ENCODE measurements at places on chromosomes 6 and 20.

GRCh38 chr20:63708301-63709148 is 686 bp downstream of the ZGPAT start:
- no peak for DNase-seq

- DNase-seq: no peak
Measured at GRCh38 chr6:129314575-129314974, 395.4 kb downstream of the ARHGAP18 start.

GRCh38 chr20:37202267-37202943 is 23.1 kb upstream of the MROH8 start:
- no peak for DNase-seq

GRCh38 chr20:35206802-35207201 is 19.7 kb upstream of the MMP24 start:
- DNase-seq: no peak

GRCh38 chr6:162670345-162670744 is 57.2 kb downstream of the PRKN start:
- DNase-seq: no peak

DNA sequence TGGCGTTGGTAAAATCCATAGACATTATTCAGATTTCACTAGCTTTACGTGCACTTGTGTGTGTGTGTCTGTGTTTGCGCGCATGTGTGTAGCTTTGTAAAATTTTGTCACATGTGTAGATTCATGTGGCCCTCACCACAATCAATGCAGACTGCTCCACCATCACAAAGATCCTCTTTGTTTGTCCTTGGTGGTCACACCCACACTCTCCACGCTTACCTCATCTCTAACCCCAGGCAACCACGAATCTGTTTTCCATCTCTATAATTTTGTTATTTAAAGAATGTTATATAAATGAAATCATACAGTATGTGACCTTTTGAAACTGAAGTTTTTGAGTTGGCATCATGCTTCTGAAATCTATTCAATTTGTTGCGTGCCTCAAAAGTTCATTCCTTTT is 58.5 kb downstream of the GRM1 start:
- no peak for DNase-seq

DNA sequence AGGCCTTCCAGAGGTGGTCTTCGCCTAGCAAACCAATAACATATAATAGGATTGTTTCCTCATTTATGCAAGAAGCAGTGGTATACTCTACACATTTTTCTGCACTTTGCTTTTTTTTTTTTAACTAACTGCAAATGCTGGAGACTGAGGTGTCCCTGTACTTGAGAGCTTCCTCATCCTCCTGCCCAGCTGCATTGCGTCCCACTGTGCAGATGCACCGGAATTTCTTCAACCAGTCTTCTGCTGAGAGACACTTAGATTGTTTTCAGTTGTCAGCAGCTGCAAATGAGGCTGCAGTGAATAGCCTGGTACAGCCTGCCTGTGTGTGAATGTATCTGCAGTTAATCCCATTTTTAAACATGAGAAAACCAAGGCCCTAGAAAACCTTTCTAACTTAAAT is 11.5 kb downstream of the FGD2 start:
- no peak for DNase-seq

- DNase-seq: no peak
Measured at GRCh38 chr6:113782636-113783035, 74.5 kb upstream of the MARCKS start.

DNA sequence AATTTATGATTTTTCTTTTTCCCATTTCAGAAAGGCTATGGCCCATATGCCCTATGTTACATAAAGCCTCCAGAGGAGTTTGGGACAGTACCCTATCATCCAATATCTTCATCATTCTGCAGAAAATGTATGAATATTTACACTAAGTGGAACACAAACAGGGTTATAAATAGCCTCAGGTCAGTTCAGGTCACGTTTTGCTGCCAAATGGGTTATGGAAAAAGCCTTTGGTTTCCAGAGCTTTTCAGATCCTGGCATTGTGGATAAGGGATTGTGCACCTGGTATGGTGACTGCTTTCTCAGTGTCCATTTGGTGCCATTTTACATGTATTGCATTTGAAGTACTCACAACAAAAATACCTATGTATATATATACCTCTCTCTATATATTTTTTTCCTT is 29.4 kb downstream of the UTRN start:
- no peak for DNase-seq

DNA sequence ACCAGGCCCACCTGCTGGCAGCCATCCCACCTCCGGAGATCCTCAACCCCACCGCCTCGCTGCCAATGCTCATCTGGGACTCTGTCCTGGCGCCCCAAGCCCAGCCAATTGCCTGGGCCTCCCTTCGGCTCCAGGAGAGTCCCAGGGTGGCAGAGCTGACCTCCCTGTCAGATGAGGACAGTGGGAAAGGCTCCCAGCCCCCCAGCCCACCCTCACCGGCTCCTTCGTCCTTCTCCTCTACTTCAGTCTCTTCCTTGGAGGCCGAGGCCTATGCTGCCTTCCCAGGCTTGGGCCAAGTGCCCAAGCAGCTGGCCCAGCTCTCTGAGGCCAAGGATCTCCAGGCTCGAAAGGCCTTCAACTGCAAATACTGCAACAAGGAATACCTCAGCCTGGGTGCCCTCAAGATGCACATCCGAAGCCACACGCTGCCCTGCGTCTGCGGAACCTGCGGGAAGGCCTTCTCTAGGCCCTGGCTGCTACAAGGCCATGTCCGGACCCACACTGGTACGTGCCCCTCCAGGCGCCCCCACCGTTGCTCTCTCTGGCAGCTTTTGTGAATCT is 1.1 kb downstream of the SNAI1 start:
- no peak for DNase-seq

GRCh38 chr6:2502998-2503674 is 247.6 kb downstream of the MYLK4 start:
- DNase-seq: no peak

GRCh38 chr6:130900913-130901312 is 73.7 kb downstream of the SMLR1 start:
- no peak for DNase-seq

DNA sequence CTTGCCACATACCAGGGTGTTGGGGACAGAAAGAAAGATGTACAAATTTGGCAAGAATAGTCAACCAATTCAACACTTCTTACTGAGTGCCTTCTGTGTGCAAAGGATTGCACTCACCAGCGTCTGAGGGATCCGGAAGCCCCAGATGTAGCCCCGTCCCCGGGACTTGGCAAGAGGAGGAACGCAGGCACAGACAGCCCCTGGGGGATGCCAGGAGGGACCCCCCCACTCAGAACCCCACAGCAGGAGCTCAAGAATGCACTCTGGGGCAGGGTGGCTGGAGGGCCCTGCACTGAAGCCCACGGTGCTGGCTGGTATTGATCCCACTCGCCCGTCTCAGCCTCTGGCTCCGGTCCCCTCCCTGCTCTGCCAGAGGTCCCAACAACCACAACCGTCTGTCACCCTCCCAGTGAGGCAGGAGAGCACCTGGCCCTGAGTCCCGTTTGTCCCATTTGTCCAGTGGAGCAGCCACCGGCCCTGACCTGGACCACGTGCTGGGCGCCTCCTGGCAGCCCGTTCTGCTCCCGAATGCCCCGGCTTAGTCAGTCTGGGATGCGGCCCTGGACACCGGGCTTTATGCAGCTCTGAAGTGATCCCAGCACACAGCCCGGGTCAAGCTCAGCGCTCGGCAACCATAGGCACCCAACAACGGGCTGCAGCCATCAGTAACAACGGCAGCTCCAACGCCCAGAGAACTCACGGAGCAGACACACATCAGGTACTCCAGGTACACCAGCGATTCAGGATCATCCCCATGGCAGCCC is 128.7 kb downstream of the DLL1 start:
- no peak for DNase-seq

DNA sequence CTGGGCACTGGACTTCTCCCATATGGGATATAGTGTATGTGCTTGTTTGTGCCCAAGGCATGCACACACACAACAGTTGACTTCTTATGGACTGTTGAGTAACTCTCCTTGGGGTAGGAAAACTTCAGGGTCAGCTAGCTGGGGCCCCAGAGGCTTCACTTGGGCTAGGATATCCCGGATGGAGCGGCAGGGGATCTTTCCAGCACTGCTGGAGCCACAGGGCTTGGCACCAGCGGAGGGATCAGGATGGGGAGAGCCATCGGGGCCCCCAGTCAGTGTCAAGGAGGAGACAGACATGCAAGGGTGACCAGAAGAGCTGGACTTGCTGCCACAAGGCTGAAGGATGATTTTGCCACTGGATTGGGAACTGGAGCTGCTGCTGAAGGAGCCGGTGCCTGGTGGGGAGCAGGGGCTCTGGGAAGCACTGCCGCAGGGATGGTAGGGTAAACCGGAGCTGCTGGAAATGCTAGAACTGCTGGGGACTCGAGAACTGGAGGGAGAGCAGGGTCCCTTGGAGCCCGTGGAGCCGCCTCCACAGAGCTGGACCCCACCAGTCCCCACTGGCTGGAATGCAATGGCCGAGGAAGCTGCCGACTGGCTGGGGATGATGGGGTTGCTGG is 1.5 kb downstream of the PSORS1C1 start:
- no peak for DNase-seq

DNA sequence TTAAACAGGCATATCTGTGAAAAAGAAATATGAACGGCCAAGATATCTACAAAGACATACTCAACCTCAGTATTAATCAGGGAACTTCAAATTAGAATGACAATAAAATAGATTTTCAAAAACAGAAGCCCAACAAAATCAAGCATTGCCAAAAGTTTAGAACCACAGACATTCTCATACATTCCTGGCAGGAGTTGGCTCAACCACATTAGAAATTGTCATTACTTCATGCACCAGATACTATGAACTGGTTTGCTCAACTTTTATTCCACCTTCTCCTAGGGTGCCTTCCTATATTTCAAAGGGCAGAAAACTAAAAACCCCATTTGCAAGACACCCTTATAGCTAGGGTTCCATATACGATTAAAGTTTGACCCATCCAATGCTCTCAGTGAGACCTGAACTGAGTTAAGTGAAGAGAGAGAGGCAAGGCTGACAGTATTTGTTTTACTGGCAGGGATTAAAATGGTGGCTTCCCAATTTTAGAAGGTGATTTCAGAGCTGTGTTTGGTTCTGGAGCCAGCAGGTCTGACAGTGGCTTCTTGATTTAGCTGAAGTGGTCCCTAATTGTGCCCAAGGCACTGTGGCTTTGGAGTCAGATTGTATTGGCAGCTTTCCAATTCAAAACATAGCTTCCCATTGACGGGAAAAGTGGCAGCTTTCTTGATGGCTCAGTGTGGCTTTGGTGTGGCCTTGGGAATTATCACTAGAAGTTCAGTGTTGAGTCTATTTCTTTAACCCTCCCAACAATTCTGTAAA is 77.1 kb upstream of the CDYL start:
- DNase-seq: no peak

DNA sequence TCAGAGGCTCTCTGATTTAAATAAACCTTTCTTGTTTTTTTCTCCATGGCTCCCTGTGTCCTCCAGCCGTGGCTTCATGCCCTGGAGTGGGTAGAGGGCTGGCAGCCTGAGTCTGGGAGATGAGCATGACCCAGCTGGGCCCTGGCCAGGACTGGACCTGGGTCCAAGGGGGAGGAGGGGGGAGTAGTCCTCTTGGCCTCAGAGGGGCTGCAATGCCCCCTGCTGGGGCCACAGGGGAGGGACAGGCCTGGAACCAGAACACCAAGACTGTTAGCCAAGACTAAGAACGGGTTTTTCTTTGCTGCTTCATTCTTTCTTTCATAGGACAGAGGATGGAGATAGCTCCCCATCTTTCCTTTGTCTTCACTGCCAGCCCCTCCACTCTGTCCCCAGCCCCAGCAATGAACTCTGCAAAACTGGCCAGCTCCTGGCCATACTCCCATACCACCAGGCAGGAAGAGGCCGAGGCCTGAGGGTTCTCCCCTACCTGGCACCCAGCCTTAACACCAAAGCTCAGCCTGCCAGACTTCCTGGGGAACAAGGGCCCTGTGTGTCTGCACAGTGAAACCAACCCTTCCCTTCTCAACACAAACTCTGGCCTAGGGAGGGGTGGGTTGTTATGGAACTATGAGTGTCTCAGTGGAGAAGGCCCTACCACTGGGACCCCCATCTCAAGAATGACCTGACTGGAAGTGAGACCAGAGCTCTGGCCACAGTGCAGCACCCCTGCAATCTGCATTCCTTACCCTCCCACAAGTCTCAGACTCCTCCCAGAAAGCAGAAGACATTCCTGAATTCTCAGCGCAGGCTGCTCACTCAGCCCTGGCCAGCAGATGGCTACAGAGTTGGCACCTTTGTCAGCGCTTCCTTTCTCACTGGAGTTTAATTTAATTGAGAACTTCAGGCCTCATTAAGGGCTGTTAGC is 11.0 kb downstream of the SLC29A1 start:
- DNase-seq: no peak

GRCh38 chr6:16511040-16511660 is 250.1 kb downstream of the ATXN1 start:
- DNase-seq: peak; percentile 58

DNA sequence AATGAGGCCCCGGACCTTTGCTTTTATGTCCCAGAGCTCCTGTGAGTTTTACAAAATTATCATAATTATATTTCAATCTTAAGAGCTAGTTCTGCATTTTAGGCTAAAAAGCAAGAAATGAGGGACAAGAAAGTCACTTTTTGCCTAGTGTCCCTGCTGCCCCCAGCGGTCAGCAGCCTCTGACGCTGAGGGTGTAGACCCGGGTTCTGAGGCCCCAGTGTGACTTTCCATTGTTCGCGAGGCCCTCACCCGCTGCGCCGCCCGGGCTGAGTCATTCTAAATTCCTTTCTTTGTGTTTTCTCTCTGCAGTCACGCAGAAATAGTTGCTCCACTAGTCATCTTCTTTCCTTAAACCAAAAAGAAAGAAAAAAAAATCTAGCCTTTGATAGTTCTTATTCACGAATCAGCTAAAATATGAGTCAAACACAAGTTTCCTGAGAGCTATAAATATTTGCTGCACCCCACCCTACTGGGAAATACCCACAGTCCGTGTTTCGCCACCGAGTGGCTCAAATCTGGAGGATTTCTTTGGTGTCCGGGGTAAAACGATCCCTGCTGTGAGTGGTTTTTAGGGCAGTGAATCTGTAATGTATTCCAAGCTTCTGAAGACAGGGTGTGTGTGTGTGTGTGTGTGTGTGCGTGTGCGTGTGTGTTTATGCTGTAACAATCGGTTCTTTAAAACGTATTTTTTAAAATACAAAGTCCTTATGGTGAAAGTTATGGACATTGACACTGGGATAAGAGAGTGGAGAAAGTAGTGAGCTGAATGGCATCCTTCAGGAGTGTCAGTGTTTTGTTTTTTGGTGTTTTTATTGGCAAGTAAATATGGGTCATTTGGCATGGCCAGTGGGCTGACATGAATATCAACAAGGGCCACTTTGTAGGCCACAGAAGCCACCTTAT is 59.7 kb upstream of the EEF1A1 start:
- peak; percentile 20 for DNase-seq

- no peak for DNase-seq
Measured at GRCh38 chr6:96410467-96410866, 111.1 kb upstream of the UFL1 start.

GRCh38 chr6:131979515-131980337 is 28.6 kb upstream of the CCN2 start:
- DNase-seq: no peak

DNA sequence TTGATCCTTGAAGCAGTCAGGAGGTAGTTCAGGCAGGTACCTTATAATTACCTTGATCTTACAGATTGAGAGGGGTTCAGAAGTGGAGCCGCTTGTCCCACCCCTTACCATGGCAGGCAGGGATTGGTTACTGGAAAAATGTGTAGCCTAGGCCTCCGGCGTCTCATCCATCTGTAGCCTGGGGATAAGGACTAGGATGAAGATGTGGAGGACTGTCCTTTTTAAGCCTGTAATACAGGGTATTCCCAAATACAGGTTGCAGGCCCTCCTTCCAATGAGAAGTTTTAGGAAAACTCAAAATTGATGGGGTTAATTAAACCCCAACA is 2.8 kb downstream of the HMGA1 start:
- no peak for DNase-seq
